ENCODE measurements at places on chromosomes 1 and 21. TPM values are rescaled to one million over a fixed set of nuclear protein-coding genes. Genes with fewer than 3 reads are reported as not detected.

DNA sequence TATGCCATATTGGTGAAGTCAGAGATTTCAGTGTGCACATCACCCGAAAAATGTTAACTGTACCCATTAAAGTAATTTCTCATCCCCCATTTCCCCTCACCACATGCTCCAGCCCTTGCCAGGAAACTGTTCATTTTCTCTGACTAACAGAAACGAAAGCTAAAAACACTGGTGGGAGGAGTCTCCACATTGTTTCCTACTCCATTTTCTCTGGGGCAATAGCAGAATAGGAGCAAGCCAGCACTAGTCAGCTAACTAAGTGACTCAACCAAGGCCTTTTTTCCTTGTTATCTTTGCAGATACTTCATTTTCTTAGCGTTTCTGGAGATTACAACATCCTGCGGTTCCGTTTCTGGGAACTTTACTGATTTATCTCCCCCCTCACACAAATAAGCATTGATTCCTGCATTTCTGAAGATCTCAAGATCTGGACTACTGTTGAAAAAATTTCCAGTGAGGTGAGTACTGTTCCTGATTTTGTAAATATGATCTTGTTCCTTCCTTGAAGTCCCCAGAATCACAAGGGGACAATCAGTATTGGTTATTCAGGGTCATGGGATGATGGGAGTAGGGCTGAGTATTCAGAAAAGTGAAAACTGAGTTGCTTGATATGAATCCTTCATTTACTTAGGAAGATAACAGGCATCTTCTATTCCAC is at the start of gene IFI16:
IFI16 (plus strand) TSS at position 204 of the 658 bp plus-strand sequence. CDS start 4,774 bp downstream, outside the sequence.
- DNase-seq = no peak

HJV gene
- total RNA-seq = not detected

C1orf87 gene
- not detected for total RNA-seq

DNA sequence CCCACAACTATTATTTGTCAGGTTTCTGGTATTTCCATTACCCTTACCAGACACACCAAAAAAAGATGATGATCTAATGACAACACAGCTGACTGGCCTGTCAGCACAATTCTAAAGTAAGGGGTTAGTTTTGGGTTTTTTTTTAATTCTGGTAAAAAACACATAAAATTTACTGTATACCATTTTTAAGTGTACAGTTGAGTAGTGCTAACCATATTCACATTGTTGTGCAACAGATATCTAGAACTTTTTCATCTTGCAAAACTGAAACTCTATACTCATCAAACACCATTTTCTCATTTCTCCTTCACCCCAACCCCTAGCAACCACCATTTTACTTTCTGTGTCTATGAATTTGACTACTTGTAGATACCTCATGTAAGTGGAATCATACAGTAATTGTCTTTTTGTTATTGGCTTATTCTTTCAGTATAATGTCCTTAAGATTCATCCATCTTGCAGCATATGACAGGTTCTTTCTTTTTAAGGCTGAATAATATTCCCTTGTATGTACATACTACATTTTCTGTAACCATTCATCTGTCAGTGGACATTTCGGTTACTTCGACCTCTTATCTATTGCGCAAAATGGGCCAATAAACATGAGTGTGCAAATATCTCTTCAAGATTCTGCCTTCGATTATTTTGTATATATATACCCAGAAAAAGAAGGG is 29.8 kb downstream of the ARNT start:
- no peak for DNase-seq

DNA sequence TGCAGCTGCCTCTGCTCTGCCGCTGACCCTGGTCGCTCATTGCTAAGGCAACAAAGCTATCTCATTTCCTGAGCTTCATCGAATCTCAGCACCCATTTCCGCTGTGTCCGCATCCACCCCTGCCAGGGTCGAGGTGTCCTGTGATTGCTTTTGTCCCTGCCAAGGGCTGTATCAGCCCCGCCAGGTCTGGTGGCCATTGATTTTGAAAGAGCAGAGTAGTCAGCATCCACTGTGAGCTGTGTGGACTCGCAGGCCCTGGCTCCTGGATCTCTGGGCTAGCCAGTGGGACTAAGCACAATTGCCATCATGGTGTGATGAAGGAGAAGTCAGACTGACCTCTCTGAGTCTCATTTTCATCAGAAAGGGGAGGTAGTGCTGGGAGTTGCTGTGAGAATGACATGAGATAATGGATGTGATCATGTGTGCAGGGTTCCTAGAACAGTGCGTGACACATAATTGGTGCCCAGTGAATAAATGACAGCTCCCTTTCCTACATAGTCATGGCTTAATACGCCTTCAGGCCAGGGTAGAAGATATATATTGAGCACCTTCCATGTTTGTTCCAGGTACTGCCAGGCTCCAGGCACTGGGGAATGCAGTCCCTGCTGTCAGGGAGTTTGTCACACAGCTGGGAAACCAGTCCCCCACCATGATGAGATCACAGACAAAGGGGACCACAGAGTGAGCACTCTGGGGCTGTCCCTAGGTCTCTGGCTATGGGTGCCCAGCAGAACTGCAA is 32.1 kb downstream of the NAV1 start:
- no peak for DNase-seq

CRYAA gene
- not detected for total RNA-seq

DNA sequence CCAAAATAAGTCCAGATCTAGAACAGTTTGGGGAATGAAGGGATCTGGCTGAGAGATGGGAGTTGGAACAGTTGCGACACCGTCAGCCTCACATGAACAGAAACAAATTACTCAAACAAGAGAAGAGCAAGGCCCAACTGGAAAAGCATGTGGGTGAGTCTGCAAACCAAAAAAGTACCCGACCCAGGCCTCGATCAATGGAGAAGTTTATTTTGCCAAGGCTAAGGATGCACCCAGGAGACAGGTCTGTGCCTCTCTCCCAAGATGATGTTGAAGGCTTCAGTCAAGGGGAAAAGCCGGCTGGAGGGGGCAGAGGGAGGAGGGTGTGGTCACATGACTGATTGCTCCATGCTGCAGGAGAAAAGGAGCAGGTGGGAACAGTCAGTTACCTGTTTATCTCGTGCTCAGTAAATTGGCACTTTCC is 42.3 kb downstream of the KRTAP10-1 start:
- no peak for DNase-seq
